ENCODE measurements at places on chromosomes 12 and 14. TPM values are rescaled to one million over a fixed set of nuclear protein-coding genes. Genes with fewer than 3 reads are reported as not detected.

DNA sequence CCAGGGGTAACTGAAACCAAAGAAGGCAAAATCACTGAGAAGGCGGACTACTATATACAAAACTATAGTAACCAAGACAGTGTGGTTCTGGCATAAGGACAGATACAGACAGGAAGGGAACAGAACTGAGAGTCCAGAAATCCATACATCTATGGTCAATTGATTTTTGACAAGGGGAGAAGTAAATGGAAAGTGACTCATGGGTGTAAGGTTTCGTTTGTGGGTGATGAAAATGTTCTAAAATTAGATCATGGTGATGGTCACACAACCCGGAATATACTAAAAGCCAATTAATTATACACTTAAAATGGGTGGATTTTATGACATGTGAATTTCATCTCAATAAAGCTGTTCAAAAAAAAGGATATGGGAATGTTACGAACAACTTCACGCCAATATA, 18.7 kb downstream of the ANGEL1 start:
- DNase-seq, result no peak

DNA sequence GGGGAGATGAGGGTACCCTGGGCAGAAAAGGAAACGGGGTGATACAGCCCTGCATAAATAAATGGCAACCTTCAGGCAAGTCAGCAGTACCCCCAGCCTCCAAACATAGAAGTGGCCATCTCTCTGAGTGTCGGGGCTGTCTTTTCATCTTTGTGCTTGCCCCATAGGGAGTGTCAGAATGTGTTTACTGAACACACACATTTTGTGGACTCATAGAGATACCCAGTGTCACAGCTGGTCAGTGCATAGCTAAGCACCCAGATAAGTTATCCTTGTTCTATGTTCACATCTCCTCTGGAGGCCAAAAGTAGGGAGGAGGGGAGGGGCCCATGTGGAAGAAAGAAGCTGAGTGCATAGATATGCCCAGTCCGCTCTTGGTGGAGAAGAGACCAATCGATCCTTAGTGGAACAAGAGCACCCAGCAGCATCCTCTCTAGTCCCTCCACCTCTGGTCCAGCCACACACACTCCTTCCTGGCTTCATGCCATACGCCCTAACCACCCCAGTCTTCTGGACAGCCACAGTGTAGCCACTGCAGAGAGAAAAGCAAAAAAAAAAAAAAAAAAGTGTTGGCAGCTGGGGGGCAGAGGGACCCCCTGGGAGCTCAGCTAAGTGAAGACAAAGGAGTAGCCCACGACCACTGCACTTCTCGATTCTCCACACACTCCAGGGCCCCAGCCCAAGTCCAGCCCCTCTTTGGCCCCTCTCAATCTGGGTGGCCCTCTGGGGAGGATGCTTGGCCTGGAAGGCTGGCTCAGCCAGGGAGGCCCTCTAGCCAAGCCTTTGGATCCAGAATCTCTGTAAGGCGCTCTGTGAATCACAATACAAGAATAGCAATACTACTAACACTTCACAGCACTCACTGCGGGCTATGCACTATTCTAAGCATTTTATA, 2.6 kb downstream of the ITGA7 start:
- DNase-seq, result no peak

DNA sequence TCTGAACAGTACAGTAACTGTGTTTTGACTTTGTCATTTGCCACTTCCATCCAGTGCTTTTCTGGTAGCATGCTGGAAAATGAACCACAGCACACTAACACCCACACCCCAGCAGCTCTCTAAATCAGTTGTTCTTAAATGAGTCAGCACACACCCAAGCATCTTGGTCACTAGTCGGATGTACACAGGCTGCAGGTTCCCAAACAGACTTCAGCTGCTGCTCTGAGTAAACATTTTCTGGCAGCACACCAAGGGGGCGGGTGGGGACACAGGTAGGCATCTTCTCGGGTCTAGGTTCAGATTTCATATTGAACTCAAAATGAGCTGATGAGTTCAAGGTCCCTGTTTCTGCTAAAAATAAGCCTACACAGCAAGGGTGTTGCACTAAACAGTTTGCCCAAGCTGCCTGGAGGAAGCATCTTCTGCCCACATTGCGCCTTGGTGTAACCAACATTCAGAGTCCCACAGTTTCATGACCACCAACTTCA, 39.8 kb downstream of the IFNG start:
- DNase-seq, result no peak

DNA sequence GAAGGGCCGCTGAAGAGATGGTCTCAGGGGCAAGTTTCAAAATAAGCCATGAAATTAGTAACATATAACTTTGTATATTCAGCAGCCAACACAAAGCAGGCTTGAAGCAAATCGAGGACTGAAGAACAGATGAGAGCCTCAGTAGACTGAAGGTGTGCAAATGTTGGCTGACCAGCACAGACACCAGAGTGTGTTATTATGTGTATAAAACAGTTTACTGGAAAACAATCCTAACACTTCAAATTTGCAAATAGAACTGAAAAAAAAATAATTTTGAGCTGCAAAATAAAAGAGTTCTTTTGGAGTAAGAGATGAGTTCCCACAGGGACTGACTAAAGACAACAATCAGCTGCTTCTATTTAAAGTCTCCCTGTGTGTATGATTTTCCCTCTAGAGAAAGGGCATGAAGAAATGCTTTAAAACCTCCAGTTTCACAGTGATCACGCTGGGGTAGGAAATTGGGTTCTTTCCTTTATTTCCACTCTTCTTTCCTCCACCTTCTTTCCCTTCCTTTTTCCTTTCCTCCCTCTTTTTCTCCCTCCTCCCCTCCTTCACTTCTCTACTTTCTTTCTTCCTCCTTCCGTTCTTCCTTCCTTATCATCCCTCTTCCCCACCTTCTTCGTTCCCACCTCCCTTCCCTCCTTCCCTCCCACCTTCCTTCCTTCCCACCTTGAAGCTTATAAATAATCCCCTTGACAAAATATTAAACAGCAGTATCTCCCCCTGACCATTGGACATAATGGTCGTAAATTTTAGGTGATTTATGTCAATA, 383.9 kb upstream of the DCN start:
- no peak for DNase-seq

Gene LMNTD1
- total RNA-seq, result not detected

Gene PTGDR
- 0.89 TPM for total RNA-seq

Gene ZCRB1
- 50.2 TPM for total RNA-seq

Data from right atrium auricular region (tissue), 2 donors.